ENCODE measurements at places on chromosomes 16 and 17.

DNA sequence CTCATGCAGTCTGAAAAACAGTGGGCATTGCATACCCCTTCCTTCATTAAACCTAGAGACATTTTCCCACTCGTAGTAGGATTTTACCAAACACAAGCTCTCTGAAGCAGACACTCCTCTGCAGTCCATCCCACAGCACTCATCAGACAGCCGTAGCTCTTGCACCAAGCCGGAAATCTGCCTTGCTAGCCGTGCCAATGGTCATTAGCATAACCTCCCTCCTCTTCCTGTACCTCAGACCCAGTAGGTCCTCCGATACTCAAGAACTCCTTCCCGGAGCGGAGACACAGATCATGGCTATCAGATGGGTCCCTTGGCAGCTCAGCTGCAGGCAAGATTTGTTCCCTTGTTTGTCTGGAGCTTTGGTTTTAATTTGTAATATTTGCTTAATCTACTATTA is 483.1 kb upstream of the PSMD7 start:
- DNase-seq = no peak

- DNase-seq = no peak
These were observed 6.3 kb downstream of the CA5A start for GRCh38 chr16:87929986-87930385.

DNA sequence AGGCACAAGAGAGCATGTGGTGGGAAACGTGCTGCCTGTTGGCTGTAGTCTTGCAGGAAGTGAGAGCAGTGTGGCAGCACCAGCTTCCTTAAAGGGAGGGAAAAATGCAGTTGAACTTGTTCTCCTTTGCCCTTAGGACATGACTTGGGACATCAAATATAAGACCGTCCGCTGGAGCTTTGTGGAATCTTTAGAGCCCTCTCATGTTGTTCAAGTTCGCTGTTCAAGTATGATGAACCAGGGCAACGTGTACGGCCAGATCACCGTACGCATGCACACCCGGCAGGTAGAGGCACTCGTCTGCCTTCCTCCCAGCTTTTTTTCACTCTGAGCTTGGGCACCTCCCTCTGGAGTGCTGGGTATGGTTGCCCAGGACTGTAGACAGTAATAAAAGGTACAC is 23.3 kb downstream of the GPR179 start:
- no peak for DNase-seq

- peak; percentile 45 for DNase-seq
These were observed at the start of gene AHSP for GRCh38 chr16:31527734-31528274. TSS of gene AHSP (plus strand) at chr16:31527900. CDS start at chr16:31528140, 240 bp downstream.

GRCh38 chr16:50599494-50599893 is 51.3 kb downstream of the NKD1 start:
- no peak for DNase-seq

DNA sequence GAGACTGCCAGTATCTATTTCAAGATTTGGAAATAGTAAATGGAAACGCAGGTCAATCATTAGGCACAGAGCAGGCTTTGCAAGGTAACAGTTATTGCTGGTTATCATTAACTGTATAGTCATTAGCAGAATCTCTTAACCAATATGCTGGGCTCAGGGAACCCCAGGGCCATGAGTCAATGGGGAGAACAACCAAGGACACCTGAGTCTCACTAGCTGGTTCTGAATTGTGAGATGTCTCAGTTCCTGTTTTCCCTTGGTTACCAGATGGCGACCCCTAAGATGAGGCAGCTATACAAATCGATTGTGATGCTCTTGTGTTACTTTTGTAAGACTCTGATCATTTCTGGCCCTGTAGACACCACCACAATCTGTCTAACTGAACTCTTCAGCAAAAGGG is 385.3 kb downstream of the HAPSTR1 start:
- DNase-seq = no peak

DNA sequence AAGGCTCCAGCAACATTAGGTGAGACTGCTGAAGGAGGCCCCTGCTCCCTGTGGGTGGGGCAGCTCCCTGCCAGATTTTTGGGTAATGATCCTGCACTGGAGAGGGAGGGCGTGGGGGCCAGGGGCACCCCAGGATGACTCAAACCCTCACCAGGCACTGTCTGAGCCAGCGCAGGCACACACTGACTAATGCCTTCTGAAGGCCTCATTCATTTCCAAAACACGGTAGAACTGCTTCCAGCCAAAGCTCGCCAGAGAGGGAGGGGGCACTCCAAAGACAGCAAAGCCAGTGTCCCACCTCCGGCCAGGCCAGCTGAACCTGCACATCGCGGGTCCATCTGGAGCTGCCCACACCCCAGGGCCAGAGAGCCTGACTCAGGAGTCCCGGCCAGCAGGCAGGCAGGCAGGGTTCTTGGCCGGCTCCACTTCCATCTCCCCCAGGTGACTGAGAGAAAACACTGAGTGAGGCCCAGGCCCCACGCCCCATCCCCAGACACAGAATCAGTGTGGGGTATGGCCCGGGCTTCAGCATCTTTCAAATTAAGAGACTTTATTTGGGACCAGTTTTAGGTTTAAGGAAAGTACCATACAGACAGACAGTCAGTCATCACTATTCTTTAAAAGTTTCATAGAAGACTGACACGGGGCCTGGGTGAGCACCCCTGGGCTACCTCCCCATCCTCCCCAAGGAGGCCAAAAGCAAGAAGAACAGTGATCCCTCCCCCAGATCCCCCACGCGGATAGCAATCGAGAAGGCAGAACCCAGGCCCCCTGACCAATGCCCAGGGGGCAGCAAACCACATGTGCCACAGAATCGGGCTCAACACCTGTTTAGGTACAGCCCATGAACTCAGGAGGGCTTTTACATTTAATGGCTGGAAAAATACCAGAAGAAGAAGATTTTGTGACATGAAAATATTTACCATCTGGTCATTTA is 2.3 kb downstream of the PIEZO1 start:
- DNase-seq = no peak

GRCh38 chr17:81536299-81537290 is 8.4 kb downstream of the FSCN2 start:
- no peak for DNase-seq

- peak; percentile 99 for DNase-seq
These were observed 902 bp downstream of the ARHGAP27 start for GRCh38 chr17:45431531-45432404.

DNA sequence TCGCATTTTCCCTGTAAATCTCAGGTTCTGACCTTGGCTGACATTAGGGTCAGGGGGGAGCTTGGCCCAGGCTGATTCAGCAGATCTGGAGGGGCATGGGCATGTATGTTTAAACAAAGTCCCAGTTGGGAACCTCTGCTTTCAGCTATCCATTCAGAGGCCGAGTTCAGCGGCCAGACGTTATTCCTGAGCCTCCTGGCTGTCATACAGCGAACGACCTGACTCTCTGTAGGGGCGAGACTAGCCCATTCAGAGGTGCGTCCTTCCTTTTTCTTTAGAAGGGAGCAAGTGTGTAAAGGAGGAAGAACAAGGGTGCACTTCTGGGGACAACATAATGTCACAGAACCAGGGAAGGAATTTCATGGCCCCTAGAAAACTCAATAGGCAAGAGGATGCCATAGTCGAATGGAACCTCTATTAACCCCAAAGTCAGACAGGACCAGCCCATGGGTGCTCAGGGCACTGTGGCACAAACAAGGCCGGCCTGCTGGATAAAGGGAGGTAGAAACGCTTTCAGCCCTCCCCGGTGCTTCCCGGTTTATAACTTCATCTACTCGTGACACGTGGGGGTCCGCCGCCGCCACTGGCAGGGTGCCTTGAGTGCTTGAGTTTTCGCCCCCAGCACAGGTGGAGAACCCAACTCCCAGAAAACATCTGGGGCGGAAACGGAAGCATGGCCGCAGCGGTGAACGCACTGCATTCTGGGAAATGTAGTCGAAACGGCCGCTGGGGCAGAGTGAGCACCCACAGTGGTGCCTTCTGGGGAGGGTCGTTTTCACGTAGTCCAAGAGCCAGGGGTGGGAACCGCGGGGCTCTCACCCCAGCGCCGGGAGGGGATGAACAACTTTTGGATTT is 33.2 kb upstream of the PLCG2 start:
- peak; percentile 87 for DNase-seq

GRCh38 chr17:35900280-35900679 is 20.1 kb upstream of the CCL5 start:
- DNase-seq = no peak

GRCh38 chr16:55717326-55717725 is 61.5 kb downstream of the SLC6A2 start:
- DNase-seq = no peak

GRCh38 chr17:13400491-13400890 is 201.2 kb downstream of the HS3ST3A1 start:
- DNase-seq = no peak

Data from endodermal cell (in vitro differentiated cells).